ENCODE measurements at places on chromosomes 2 and 18.

- no peak for DNase-seq
Observed at GRCh38 chr2:12844511-12844910, 127.8 kb downstream of the TRIB2 start.

- DNase-seq: no peak
Observed at GRCh38 chr2:167103028-167103756, 214.9 kb downstream of the XIRP2 start.

- no peak for DNase-seq
Observed at GRCh38 chr2:208315081-208315788, 49.2 kb downstream of the PIKFYVE start.

- DNase-seq: no peak
Observed at GRCh38 chr2:71681626-71682025, 228.3 kb downstream of the DYSF start.

- DNase-seq: no peak
Observed at GRCh38 chr2:230170532-230170931, 49.3 kb downstream of the SP110 start.

- peak; percentile 83 for DNase-seq
Observed at GRCh38 chr18:8947566-8947965, 154.9 kb upstream of the NDUFV2 start.

DNA sequence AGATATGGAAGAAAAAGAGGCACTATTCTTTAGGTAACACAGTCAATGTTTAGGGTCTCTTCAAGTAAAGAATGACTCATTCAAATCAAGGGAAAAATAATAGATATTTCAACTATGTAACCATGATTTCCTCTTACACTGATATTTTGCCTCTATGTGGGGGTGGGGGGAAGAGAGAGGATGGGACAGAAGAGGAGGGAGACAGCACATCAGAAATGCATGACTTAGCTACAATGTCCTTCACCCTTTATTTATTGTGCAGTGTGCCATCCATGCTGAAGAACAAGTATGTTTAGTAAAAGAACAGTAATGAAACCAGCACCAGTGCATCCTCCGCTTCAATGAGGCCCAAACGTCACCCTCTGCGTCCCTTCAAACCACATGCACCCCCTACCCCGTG lies 204.8 kb downstream of the HDAC4 start:
- no peak for DNase-seq

DNA sequence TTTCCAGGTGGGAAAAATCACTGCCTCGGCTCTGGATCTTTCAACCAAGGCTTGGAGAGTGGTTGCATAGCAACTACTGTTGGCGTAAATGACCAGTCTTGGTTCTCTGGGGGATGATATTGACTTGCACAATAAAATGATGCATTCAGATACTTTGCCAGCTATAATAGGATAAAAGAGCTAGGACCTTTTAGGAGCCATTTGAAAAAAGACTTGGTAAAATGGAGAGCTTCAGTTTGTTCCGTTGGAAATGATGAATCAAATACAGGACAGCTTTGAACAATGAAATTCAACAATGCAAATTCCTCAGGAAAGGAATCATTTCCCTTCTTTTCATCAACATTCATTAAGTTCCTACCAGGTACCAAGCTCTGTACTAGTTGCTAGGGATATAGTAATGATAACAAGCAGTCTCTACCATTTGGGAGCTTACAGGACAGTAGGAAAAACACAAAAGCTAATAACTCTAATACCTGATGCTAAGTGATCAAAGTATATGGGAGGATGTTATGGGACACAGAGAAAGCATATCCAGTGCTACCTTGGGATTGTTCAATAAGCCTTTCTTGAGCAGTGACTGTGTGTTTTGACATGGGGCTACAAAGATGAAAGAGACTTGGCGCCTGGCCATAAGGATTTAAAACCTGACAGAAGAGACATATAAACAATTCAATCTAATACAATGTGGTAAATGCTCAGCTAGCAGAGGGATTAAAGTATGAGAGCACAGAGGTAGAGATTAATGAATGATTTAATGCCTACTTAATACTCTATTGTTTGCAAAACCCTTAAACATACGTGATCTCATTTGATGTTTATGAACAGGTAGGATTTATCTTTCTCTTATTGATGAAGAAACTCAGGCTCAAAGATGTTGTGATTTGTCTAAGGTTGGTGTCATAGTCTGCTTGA lies 110.7 kb downstream of the QPCT start:
- peak; percentile 30 for DNase-seq
